ENCODE measurements at places on chromosomes 7 and 10.

GRCh38 chr7:151895631-151896031 lies 18.7 kb upstream of the PRKAG2 start:
- no peak for DNase-seq

- peak; percentile 65 for DNase-seq
Observed at GRCh38 chr10:114638821-114639625, 19.1 kb downstream of the ABLIM1 start.

DNA sequence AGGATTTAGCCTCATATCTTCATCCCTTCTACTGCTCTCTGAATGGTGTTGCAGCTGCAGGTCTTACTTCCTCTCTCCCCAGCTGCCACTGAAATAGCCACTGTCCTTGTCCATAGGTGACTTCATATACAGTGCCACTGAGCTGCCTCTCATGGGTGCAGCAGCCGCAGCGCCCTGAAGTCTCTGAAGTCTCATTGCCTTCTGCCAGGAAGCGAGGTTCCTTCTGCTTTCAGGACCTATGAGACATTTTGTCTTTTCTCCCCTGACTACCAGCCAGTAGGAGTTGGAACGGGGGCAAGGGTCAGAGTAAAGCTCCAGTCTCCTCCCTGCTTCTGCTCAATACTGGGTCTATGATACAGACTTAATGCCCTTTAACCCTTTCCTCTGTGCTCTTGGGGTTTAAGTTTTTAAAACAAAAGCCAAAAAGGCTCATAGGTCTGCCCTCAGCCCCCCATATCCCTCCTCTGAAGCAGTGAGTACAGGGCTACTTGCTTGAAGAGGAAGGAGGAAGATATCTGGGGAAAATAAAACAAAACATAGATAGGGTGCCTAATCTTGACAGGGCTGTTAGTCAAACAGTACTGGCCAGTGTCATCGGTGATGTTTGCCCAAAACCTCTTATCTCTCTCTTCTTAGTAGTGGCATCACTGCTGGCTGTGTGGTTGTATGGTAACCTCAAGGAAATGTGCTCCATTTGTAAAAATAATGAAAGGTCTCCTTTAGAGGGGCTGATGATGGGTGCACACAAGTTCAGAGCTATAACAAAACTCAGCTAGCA lies 7.1 kb downstream of the PLCE1 start:
- DNase-seq: no peak

- no peak for DNase-seq
Observed at GRCh38 chr7:17044396-17044795, 162.6 kb upstream of the AGR3 start.
